Left ventricle myocardium superior (tissue), 1 donor: ENCODE measurements at places on chromosomes 1 and 21.

DNA sequence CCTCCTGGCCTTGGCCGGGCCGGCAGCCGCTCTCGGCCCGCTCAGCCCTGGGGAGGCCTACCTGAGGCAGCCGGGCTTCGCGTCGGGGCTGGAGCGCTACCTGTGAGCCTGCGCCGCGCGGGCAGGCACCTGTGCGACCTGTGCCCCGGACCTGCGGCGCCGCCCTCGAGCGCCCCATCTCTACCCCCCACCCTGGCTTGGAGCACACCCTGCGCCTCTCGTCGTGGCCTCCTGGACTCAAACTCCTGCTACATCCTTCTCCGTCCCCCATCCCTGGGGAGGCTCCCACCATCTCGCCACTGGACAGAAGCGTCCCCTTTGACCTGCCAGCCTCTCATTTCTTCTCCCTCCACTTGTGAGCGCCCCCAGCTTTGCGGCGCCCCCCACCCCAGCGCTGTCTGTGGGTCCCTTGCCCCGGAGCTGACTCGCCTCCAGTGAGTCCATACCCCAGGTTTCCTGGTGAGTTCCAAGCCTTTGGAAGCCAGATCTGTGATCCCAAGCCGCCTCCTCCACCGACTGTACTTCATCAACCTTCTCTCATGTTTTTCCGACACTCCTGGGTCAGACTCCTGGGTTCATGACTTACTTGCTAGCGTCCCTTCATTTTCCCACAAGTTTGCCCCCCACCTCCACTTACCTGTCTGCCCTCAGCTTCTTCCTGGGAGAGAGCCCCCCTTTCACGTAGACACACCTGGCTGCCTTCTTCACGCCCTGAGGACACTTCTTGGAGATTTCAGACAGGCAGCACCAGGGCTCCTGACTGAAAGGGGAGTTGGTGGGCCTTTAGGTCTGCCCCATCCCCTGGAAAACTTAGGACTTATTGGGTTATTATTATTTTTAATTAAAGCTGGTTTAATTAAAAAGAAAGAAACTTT, 1.3 kb downstream of the FOXE3 start:
- DNase-seq: no peak

DNA sequence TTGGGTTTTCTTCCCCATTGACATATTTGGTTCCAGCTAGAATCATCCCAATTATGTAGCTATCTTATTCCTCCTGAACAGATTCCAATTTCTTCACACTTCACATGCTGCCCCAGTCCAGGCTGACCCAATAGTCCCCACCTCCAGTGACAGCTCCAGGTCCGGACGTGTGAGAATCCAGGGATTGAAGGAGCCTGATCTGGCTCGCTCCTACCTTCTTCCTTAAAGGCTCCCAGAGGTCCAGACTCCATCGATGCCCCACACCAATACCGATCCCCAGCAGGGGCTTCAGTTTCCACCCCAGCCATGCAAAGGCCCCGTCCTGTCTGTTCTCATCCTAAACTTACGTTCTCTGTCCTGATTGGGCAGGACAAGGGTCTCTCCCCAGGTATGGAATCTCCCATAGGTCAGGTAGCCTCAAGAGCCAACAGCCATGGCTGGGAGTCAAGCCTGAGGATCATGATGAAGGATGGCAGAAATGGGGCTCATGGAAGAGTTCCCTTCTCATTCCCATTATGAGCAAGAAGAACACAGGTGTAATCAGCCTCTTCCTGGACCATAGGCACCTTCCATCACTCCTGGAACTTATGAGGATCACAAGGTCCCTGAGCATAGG, 20.4 kb upstream of the SLAMF9 start:
- DNase-seq: no peak

DNA sequence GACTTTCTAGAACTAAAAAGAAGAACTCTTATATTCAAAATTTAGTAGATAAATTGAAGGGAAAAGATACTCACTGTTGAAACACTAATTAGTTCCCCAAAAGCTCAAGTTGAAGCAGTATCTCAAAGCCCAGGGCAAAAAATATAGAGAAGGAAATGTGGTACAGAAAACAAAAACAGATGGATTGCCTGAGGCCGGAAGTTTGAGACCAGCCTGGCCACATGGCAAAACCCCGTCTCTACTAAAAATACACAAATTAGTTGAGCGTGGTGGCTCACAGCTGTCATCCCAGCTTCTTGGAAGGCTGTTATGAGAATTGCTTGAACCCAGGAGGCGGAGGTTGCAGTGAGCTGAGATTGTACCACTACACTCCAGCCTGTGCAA, 36.0 kb downstream of the FAM177B start:
- no peak for DNase-seq

DNA sequence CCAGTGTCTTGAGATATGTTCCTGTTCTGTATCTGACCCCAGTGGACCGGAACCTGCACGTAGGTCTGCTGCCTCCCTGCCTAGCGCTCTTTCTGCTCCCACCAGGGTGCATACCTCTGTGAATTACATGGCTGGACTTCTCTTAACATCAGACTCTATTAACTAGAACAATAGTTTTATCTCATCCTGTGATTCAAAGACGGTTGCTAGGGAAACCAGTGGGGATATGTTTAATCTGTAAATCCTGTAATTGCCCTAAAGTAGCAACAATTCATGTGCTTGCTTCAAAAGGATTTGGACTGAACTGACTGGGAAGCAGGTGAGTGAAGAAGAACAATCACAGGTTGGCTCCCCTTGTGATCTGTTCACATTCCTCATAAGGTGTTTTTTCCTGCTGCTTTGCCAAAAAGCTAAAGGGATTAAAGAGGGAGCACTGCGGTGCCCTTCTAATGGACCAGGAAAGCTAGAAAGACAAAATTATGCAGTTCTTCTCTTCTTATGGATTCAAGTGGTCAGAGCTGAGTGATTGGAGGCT, 52.7 kb upstream of the DIRAS3 start:
- DNase-seq: no peak

GRCh38 chr1:184860985-184861754, 106.5 kb upstream of the EDEM3 start:
- peak; percentile 47 for DNase-seq

GRCh38 chr1:80250573-80251168, 1244.1 kb upstream of the ADGRL4 start:
- DNase-seq: no peak

- no peak for DNase-seq
Observed at GRCh38 chr1:179888071-179888470, 6.0 kb downstream of the TOR1AIP1 start.
